ENCODE measurements at places on chromosomes 2 and 18. TPM values are rescaled to one million over a fixed set of nuclear protein-coding genes. Genes with fewer than 3 reads are reported as not detected.

DCTN1 gene
- total RNA-seq, result 168 TPM

SPRED2 gene
- 36.9 TPM for total RNA-seq

UGT1A8 gene
- 0.06 TPM for total RNA-seq

CPLX4 gene
- total RNA-seq, result not detected

SP140 gene
- not detected for total RNA-seq

EEF1B2 gene
- total RNA-seq, result 994 TPM

ST8SIA3 gene
- not detected for total RNA-seq

KIAA2012 gene
- total RNA-seq, result not detected

ANXA4 gene
- 370 TPM for total RNA-seq
